GM06990 (cell line): ENCODE measurements at places on chromosomes 4 and X.

- DNase-seq = no peak
Observed at GRCh38 chr4:23991444-23991843, 101.6 kb upstream of the PPARGC1A start.

GRCh38 chrX:123049071-123049625 is 134.9 kb upstream of the GRIA3 start:
- no peak for DNase-seq

DNA sequence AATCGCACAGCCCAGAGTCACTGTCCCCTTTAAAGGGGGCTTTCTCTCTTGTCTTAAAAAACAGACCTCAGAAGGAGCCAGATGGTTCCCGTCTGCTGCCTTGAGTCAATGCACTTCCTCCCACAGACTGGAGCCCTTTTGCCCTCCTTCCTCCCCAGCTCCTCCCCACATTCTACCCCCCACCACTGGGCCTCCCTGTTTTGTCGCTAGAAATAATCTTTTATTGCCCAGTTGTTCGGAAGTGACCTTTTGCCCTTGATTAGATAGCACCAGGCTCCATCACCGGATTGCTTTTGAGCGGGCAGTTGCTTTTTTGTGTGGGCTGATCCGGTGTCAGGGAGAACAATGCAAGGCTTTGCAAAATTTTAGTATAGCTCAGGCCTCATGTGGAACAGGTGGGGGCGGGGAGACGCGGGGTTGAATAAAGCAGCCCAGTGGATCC is 47.7 kb downstream of the SPRY1 start:
- peak; percentile 54 for DNase-seq

- no peak for DNase-seq
Observed at GRCh38 chr4:153485860-153486259, 19.7 kb downstream of the TMEM131L start.

- DNase-seq = no peak
Observed at GRCh38 chr4:87410157-87410556, 12.2 kb upstream of the NUDT9 start.

DNA sequence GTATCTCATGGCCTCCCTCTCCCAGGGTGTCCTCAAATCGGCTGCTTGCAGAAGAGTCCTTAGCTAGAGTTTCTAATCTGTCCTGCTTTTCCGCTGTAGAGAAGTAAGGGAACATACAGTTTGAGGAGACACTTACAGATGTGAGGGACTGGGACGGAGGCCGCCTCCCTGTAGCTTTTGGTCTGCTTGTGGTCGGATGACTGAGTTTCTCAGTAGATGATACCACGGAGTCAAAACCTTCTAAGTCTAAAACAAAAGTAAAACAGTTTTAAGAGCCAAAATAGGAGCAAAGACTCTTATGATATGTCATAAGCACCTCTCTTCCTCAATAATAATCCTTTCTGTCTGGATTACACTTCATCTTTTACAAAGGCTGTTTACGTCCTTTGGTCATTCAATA is 34.5 kb upstream of the MAP3K15 start:
- DNase-seq = no peak
